ENCODE measurements at places on chromosomes 5 and 9. TPM values are rescaled to one million over a fixed set of nuclear protein-coding genes. Genes with fewer than 3 reads are reported as not detected.

ARSI gene
- 1.4 TPM for total RNA-seq

CTXN3 gene
- total RNA-seq, result 2.8 TPM

ANKRD34B gene
- total RNA-seq, result 0.27 TPM

SLC1A3 gene
- 562 TPM for total RNA-seq

DPH7 gene
- 34.2 TPM for total RNA-seq

SPINK7 gene
- total RNA-seq, result not detected

TICAM2 gene
- total RNA-seq, result 0.82 TPM

FBXO4 gene
- total RNA-seq, result 11.1 TPM

IL31RA gene
- not detected for total RNA-seq

NKD2 gene
- total RNA-seq, result 8.0 TPM

GLRA1 gene
- total RNA-seq, result 3.6 TPM

PTGR1 gene
- 21.3 TPM for total RNA-seq

SLC46A2 gene
- 0.73 TPM for total RNA-seq

IFNB1 gene
- not detected for total RNA-seq
